ENCODE measurements at places on chromosomes 4 and X.

- DNase-seq: no peak
These were observed 52.4 kb upstream of the NDP start for GRCh38 chrX:44025555-44025954.

DNA sequence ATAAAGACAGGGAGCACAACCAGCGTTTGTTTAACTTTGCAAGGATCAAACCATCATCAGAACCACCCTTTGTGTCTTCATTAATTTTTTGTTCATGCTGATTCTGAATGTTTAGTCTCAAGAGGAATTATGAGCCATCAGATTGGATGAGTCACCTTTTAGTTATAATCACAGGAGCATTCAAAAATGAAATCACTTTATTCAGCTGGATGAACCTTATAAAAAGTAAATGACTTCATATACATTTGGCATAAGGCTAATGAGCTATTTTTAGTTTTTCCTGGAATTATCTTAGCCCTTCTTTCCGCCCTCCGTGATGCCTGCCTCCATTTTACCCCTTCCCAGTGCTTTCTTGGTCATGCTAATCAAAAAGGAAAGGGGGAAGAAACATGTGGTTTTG lies 103.6 kb downstream of the SORBS2 start:
- DNase-seq: no peak

DNA sequence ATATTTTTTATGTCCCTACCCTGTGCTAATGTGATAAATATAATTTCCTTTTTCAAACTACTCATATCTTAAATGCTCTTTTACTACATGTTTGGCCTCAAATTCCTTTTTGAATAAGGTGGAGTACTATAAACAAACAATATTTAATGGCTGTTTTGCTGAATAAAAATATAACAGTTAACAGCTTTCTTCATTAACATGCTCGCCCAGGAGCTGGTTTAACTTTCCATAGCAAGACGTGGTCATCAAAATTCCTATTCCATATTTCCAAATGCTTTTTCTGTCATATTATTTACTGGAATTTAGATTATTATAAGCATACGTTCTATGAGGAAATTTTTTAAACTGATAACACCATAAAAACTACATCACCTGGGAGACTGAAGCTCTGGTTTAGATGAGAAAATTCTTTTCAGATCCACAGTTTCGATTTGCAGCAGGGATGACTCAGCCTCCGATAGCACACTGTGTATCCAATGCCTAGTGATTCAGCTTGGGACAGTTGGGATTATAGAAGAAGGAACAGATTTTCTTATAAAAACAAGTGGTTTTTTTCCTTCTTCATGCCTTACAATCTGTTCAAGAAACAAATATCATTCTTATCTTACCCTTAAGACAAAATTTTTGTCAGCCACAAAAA lies 129.1 kb downstream of the FBXO8 start:
- no peak for DNase-seq

DNA sequence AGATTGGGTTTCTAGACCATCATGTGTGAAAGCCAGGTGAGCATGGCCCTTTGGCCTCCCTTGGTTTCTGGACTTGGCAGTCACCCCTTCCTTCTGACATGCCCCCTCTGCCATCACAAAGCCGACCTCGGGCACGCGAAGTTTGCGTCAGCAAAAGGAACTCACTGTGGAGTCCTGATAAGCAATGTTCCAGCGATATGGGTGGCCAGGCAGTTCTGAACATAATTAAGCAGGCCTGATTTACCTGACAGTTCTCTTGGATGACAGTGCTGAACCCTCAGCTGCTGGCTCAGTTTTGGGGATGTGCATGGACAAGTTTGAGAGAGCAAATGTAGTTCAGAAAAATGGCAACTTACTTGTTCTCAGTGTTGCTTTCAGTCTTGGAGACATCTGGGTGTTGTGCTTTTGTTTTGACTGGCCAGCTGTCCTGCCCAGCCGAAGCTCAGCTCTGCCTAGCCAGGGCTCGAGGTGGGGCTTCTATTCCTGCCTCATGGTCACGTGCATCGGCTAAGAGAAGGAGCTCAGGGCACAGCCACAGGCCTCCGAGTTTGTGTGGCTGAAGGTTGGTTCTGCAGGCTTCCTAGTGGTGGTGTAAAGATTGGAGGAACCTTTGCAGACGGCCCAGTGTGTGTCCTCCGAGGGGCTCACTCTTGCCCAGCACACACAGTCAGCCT lies 78.3 kb downstream of the CLDN34 start:
- DNase-seq: no peak

GRCh38 chr4:94345266-94345665 lies 2.6 kb upstream of the HPGDS start:
- no peak for DNase-seq

GRCh38 chrX:85569686-85570085 lies 190.2 kb upstream of the POF1B start:
- no peak for DNase-seq

DNA sequence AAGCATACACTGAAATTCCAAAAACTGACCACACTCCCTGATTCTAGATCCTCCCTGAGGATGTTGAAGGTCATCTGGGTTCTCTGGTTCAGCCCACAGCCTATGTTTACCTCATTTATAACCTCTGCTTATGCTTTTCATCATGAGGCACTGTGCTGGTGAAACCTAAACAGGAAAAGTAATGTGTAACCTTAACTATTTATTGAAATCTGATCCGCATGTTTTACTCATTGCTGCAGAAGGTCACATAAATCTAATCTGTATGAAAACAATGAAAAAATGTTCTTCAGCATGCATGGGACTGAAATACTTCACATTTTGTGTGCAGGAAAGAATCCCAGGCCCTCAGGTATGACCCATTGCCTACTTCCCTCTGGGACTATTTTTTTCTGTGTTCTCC lies 30.3 kb downstream of the UCHL1 start:
- DNase-seq: no peak

- no peak for DNase-seq
These were observed 21.3 kb upstream of the BMP2K start for GRCh38 chr4:78754872-78755271.

DNA sequence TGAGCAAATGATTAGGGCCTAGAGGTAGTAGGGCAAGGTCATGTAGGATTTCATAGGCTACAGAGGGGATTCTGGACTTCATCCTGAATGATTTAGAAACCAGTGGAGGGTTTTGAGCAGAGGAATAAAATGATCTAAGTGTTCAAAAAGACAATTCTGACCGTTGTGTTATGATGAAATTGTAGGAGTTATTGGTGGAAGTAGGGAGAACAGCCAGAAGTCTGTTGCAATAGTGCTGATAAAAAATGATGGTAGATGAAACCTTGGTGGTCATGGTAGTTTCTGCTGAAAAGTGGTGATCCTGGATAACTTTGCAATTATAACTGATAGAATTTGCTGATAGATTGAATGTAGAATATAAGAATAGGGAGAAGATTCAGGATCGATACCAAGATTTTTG lies 60.2 kb downstream of the MID1IP1 start:
- DNase-seq: no peak

- peak; percentile 75 for DNase-seq
These were observed 50.8 kb upstream of the TRIM2 start for GRCh38 chr4:153153339-153153871.

GRCh38 chrX:25523574-25524540 lies 508.1 kb upstream of the ARX start:
- peak; percentile 26 for DNase-seq

DNA sequence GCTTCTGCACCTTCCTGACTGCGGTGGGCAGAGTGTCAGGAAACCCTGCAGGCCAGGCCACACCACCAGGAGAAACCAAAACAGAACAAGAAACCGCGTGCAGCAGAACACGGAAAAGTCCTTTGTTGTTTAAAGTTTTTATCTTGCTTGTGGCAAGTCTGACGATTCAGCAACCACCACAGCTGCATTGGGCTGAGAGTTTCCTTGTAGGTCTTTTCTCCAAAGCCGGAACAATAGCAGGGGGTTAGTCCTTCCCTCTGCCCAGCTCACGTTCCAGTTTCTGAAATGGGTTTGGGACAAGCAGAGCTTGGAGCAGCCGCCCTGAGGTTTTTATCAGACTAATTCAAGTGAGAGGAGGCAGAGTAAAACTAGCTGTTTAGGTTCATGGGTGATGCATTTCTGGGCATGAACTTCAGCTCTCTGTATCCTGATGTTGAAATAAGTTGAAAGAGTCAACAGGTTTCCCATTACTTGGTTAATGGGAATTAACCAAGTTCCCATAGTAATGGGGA lies 216.9 kb downstream of the PTTG2 start:
- DNase-seq: peak; percentile 66

- DNase-seq: no peak
These were observed 32.9 kb downstream of the SLC2A9 start for GRCh38 chr4:9988363-9988749.

- DNase-seq: no peak
These were observed 49.2 kb upstream of the SCRG1 start for GRCh38 chr4:173448103-173448502.

- DNase-seq: no peak
These were observed 104.7 kb upstream of the NKX1-1 start for GRCh38 chr4:1510931-1511330.

GRCh38 chr4:156495091-156495490 lies 476.5 kb downstream of the PDGFC start:
- no peak for DNase-seq

DNA sequence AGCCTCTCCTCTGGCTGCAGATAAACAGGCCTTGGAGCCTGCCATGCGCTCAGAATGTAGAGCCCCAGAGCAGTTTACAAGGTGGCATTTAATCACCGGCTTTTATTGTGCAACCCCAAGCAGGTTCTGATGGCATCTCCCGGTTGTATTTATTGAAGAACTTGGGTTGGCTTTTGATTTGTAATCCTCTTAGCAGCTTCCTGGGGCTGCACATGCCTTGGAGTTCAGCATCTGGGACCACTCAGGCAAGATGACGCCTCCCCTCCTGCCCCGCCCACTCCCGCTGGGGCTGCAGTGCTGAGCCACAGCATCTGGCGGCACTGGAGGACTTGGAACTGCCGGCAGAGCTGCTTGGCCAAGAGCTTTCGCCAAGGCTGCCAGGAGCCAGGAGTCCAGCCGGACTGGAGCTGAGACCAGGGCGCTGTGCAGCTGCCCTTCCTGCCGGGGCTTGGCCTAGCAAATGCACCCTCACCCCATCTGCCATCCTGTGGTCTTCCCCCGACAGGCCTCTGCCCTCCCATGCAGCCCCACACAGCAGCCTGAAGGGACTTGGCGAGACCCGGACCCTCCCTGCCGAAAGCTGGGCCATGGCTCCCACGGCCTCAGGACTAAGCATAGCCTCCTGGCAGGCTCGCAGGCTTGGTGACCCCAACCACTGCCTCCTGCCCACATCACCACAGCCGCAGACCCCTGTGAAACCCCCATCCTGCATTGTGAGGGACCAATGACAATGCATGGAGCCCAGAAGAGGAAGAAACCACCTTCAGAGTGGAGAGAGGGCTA lies 5.4 kb downstream of the HTRA3 start:
- no peak for DNase-seq

GRCh38 chr4:173272996-173273395 lies 61.2 kb downstream of the HMGB2 start:
- DNase-seq: no peak

DNA sequence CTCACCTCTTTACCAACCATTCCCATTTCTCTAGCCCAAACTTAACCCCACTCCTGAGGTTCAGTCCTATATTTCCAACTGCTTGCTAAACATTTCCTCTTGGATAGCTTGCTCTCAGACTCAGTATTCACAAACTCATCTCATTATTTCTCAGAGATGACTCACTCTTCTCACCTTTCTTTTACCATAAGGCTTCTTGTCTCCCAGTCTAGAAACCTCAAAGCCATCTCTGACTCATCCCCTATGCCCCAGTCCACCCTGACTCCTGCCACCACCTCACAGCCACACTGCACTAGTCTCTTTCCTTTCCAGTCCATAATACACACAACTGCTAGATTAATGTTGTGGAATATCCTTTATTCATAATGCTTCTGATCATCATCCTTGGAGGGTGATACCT lies 4.8 kb downstream of the FRMPD3 start:
- peak; percentile 68 for DNase-seq

DNA sequence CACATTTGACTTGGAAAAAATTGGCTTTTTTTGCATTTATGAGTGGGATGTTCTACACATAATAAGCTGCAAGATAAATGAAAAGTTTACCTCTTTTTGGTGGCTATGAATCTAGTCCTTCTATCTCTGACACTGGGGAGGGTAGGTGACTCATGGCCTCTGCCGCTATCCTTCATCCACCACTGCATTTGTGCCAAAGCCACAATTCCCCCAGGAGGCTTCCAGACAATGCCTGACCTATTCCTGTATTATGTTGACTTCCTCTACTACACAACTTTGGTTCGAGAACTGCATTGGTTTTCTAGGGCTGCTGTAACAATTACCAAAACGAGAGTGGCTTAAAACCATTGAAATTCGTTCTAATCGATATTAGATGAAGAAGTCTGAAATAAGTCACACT lies 245.6 kb downstream of the TRAM1L1 start:
- DNase-seq: no peak

DNA sequence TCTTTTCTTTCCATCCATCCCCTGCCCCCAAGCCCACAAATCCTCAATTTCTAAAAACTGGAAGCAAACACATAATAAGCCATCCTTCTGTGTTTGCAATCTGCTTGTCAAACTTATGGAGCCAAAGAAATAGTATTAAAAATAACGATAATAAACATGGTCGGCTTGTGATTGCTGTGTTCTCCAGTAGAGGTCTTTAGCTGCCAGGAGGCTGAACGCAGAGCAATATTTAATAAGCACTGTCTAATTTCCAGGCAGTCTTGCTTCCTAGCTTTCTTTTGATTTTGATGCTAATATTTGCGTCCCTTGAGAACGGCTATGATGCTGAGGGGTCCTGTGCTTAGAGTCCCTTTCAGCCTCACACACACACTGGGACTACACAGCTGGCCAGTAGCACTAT lies 3.2 kb upstream of the HELT start:
- DNase-seq: no peak

DNA sequence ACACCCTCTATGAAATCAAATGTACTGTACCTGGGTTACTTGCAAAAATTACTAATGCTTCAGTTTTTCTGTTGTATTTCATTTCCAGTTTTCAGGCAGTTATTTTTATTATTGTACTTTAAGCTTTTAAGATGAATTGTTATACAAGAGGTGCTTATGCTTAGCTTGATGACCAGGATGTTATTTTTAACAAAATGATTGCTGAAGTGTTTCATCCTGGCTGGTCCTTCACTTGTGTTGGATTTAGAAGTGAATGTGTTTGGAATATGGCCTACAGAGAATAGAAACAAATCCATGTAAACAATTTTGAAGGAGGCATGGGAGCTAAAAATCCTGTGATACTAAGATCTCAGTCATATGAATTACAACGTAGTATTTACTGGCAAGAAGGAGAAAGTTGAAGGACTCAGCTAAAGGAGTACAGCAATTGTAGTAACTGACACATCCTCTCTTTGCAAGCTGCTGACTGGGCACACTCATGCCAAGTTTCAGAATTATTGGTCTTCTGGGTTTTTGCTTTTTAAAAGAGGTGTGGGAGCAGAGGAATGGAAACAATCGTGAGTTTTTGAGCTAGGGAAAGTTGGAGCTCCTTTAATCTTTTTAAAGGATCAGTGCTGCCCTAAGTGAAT lies 9.2 kb downstream of the UBE2A start:
- DNase-seq: peak; percentile 34

DNA sequence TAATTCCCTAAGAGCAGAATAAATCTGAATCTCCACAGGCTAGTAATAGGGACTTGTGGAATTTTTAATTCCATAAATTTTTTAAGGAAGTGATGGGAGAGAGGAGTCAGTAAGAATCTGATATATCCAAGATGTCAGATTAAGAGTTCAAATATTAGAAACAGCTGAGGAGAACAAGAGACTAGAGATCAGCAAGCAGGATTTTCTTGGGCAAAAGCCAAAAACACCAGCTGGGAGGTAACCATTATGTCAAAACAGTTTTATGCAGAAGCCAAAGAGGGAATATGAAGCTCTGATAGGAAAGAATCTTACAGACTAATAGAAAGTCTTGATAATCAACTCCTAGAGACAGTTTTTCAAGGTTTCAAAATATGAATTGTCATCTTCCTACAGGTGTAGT lies 72.2 kb upstream of the RBPJ start:
- no peak for DNase-seq

Measured in activated CD4-positive, alpha-beta T cell treated with anti-CD3 and anti-CD28 coated beads, Interleukin-2, Interleukin-4, amounts not matched to agents 100 ng/mL and 50 ng/mL, durations not matched to agents 16 hours and 8 hours (primary cell).